ENCODE measurements at places on chromosomes 13 and 19. TPM values are rescaled to one million over a fixed set of nuclear protein-coding genes. Genes with fewer than 3 reads are reported as not detected.

The C2CD4C gene
- total RNA-seq: 0.39 TPM

The ZNF497 gene
- 1.5 TPM for total RNA-seq

The CILP2 gene
- 0.15 TPM for total RNA-seq

The ATP11A gene
- 8.1 TPM for total RNA-seq

The LHB gene
- not detected for total RNA-seq

The SHC2 gene
- 0.82 TPM for total RNA-seq

The LRRC8E gene
- 8.9 TPM for total RNA-seq

The ATCAY gene
- 0.18 TPM for total RNA-seq

The ZNF221 gene
- total RNA-seq: 0.49 TPM

The PTPRH gene
- 7.4 TPM for total RNA-seq

The OR4F17 gene
- total RNA-seq: not detected

The LRRC63 gene
- total RNA-seq: not detected

The KLK7 gene
- not detected for total RNA-seq

The CFAP97D2 gene
- total RNA-seq: not detected

The SLC10A2 gene
- total RNA-seq: not detected

The NLRP5 gene
- not detected for total RNA-seq

The MISP3 gene
- total RNA-seq: 3.6 TPM

The IFNL1 gene
- total RNA-seq: 0.28 TPM

The PRODH2 gene
- total RNA-seq: 0.66 TPM

The DIRAS1 gene
- 3.5 TPM for total RNA-seq

The MAMSTR gene
- total RNA-seq: 0.28 TPM

The REEP6 gene
- total RNA-seq: 3.9 TPM

The CYTH2 gene
- 52.6 TPM for total RNA-seq

The LILRB4 gene
- total RNA-seq: not detected

The SLC15A1 gene
- total RNA-seq: 0.05 TPM

The KLF1 gene
- total RNA-seq: 0.06 TPM

The LPAR6 gene
- 1.1 TPM for total RNA-seq

The ZNF525 gene
- 0.29 TPM for total RNA-seq

The TMEM145 gene
- 3.7 TPM for total RNA-seq

The CGB2 gene
- total RNA-seq: 0.35 TPM

The ADGRE2 gene
- total RNA-seq: 0.59 TPM

The PTH2 gene
- total RNA-seq: not detected

The IZUMO2 gene
- total RNA-seq: not detected

The FGF22 gene
- 0.43 TPM for total RNA-seq

The DZIP1 gene
- total RNA-seq: 9.5 TPM

The TTYH1 gene
- 0.27 TPM for total RNA-seq

The SBNO2 gene
- 51.9 TPM for total RNA-seq

The SLITRK6 gene
- total RNA-seq: 0.58 TPM

All from A549 treated with DMSO at 1 μM for 4 hours (cell line).